ENCODE measurements at places on chromosomes 7 and 10. TPM values are rescaled to one million over a fixed set of nuclear protein-coding genes. Genes with fewer than 3 reads are reported as not detected.

The CRHR2 gene
- 0.41 TPM for total RNA-seq

The SAP25 gene
- total RNA-seq: not detected

The TAS2R3 gene
- total RNA-seq: 1.2 TPM

The ADGRA1 gene
- 2.4 TPM for total RNA-seq

The PILRA gene
- total RNA-seq: 0.82 TPM

The ADAM8 gene
- total RNA-seq: 1.2 TPM

The THSD7A gene
- total RNA-seq: 34.6 TPM
